MG63 (cell line): ENCODE measurements at places on chromosomes 6 and 20. TPM values are rescaled to one million over a fixed set of nuclear protein-coding genes. Genes with fewer than 3 reads are reported as not detected.

The TFAP2D gene
- not detected in 2 replicates for total RNA-seq

The RCAN2 gene
- 5.5 and 7.6 TPM in 2 replicates for total RNA-seq

The SIRPA gene
- total RNA-seq: 37.7 and 38.1 TPM in 2 replicates

The NNAT gene
- total RNA-seq: not detected in 2 replicates

The GNAS-AS1 gene
- total RNA-seq: 1.1 and 1.7 TPM in 2 replicates

The SLC2A4RG gene
- 49.0 and 123 TPM in 2 replicates for total RNA-seq

The ULBP2 gene
- total RNA-seq: 2.2 and 7.4 TPM in 2 replicates

The HLA-A gene
- total RNA-seq: 139 and 315 TPM in 2 replicates

The ATP6V1G2 gene
- 2.1 and 3.4 TPM in 2 replicates for total RNA-seq

The LAMA4 gene
- total RNA-seq: 13.0 and 52.1 TPM in 2 replicates

The PGC gene
- total RNA-seq: not detected in 2 replicates

The ABHD16B gene
- not detected in 2 replicates for total RNA-seq

The DST gene
- 16.7 and 19.7 TPM in 2 replicates for total RNA-seq

The WFDC2 gene
- not detected in 2 replicates for total RNA-seq

- DNase-seq: no peak
Observed at GRCh38 chr6:20870493-20870892, 336.2 kb downstream of the CDKAL1 start.

DNA sequence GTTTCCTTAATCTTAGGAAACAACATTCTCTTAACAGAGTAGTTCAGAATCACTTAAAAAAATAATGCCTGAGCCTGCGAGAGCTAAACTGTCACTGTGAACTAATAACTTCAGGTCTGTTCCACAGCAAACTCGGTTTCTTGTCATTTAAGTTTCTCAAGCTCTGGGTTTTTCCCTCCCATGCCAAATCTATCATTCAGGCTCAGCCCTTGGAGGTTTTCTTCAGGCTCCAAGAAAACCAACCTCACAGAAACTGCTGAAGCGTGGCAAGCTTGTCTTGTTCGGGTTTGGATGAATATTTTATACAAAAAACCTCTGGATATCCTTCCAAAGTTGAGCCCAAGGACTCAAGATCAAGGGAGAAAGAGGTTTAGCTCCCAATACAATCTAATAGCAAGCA lies 99.7 kb upstream of the SNX9 start:
- DNase-seq: no peak

DNA sequence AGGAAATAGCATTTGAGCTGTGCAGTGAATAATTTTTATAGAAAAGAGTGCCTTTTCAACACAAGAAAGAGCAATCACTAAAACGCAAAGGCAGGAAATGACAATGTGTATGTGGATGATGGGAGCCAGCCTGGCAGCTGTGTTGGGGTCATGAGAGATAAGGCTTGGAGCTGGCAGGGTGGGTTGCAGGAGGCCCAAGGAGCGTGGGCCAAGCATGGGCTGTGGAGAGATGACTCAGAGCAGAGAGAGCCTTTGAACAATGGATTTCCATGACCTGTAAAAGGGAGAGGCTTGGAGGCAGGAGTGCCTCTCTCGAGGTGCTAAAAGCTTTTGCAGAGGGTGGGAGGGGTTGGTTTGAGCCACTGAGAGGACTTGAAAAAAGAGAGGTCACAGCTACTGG lies 6.6 kb upstream of the TBC1D7 start:
- peak; percentile 78 for DNase-seq

DNA sequence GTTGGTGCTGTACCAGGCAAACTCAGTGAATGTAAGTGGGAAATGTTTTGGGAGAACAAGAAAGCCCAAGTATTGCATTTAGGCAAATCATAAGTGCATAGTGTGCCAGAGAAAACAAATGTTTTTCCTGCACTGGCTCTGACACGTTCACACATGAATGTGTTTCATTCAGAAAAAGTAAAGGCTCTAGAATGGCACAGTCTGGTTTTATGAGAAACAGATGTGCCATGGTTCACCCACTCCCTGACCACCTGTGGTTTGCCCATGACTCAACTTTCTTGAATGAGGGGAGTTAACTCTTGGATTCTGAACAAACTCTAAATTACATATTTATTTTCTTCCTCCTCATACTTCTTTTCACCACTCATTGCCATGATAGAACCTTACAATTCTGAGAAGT lies 126.9 kb downstream of the KCNQ5 start:
- DNase-seq: peak; percentile 88

DNA sequence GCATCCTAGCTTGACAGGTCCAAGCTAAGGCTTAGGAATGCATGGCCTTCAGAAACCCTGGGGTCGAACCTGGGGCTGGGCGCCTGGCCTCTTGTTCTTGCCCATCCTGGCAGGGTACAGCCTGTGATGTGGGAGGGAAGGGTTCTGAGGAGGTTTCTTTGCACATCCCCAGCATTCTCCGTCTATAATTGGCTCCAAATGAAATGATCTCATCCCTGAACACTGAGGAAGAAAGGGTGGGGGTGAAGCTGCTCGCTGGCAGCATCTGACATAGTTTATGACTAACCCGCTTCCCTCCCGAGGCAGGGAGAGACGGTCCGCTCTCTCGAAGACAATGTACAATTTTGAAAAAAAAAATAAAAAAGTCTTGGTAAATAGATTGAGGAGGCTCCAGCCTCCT lies 67.1 kb upstream of the ZNFX1 start:
- DNase-seq: peak; percentile 97

DNA sequence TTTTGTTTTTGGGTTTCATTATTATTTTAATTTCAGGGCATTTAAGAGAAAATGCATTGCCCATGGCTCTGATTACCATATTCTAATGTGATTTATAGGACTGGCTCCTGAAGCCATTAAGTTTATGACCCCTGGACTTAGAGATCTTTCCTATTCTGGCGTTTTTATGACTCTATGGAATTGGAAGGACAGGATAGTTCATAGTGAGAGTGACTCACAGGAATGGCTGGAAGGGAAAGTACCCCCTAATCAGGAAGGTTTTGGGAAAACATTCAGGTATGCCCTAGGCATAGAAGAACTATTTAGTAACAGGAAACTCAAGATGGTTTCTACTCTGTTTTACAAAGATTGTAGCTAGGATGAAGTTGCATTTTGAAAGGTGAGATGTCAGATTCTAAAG lies 108.6 kb upstream of the SLC2A12 start:
- no peak for DNase-seq

- DNase-seq: no peak
Observed at GRCh38 chr20:62275219-62275618, 27.6 kb upstream of the ADRM1 start.

DNA sequence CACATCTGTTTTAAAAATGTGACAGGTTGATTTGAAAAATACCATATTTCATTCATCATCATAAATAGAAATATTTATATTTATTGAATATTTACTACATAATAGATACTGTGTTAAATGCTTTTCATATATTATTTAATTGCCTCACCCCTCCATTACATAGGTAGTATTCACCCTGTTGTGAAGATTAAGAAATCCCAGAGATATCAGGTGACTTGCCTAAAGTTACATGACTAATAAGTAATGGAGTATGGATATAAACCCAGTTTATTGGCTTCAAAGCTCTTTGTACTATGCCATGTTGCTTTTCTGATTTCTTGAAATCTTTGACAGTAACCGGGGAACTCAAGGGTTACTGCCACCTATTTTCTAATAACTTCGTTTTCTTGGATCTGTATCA lies 10.1 kb upstream of the TSPYL1 start:
- no peak for DNase-seq

- no peak for DNase-seq
Observed at GRCh38 chr6:108697561-108698161, 136.9 kb downstream of the FOXO3 start.

GRCh38 chr6:1792989-1793388 lies 183.3 kb downstream of the FOXC1 start:
- peak; percentile 34 for DNase-seq

DNA sequence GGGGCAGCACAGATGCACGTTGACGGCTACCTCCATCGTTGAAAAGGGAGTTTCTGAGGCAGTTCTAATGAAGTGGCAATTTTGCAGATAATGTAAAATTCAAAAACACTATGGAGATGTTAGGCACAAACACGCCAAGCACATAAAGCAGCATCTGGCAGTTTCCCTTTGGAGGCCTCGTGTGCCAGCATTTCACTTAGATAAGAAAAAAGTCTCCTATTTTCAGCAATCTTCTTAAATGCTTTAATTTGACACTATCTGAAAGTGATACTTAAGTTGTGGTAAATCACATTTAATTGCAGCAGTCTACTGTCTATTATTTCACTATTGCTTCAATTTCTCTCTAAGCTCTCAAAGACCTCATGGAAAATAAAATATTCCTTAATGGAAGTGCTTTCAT lies 125.3 kb upstream of the PROKR2 start:
- DNase-seq: no peak

GRCh38 chr6:170289180-170289931 lies 1.5 kb downstream of the DLL1 start:
- DNase-seq: no peak

GRCh38 chr6:107032051-107032450 lies 4.1 kb downstream of the MTRES1 start:
- DNase-seq: no peak

DNA sequence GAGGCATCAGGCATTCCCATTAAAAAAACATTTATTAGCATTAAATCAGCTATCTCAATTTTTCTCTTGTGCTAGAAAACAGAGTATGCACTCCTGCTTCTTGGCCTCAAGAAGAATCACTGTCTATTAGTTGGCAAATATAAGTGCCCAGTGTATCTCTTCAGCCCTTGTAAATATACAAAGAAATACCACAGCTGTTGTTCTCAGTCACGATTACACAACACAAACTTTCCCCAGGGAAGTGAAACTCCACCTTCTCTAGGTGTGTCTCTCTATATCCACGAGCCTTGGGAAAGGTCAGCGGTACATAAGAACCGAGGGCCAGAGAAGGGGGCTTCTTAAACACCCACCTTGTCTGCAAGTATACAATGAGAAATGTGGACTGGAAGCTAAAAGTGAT lies 194.7 kb downstream of the PKHD1 start:
- DNase-seq: no peak

GRCh38 chr6:20876036-20876435 lies 341.8 kb downstream of the CDKAL1 start:
- peak; percentile 30 for DNase-seq

- DNase-seq: no peak
Observed at GRCh38 chr20:58587467-58587866, 63.6 kb upstream of the STX16 start.
